ENCODE measurements at places on chromosomes 11 and 22.

DNA sequence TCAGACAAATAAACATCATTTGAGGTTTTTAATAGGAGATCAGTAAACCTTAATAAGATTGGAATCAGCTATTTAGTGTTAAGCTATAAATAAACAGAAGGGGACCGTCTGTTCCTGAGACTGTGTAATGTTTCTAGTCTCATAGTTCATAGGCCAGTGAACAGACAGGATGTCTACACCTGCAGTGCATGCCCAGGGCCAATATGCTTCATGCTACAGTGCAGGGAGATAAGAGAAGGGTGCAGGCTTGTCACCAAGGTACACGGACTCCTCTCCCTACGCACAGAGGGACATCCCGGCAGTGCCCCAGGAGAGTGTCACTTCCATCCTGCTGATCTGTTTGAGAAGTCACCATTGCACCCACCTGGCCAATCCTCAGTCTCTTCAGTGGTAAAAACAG is 148.6 kb downstream of the OPCML start:
- DNase-seq: no peak

DNA sequence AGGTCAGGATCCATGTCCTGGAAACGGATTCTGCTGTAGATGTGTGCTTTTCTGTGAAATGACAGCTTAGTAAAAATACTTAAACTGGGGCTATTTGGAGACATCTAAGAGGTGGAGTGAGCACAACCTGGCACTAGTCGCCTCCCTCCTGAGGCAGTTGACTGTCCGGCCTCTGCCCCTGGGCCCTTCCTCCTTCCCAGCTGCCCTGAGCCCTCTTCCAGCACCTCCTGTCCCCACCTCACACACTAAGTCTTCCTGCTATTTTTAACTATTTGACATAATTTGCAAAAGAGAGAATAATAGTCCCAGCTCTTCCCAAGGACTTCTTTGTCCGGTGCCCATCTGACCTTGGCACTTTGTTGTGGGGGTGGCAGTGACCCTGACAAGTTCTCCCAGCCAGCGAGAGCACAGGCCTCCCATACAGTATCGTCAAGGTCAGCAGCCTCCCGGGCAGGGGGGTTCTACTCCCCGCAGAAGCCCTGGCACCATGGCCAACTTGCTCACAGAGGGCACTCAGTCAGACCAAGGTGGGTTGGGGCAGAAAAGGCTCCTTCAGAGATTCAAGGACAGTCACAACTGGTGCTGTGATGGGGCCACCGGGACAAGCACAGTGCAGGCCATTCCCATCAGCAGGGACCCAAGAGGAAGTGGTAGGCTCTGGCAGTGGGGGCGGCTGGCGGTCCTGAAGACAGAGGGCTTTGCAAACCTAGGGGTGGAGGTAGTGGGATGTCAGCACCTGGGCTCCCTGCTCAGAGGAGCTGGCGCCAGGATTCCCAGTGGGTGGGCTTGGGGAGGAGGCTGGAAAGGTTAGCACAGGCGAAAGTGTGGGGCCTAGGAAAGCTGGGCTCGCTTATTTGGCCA is 5.5 kb upstream of the NEAT1 start:
- no peak for DNase-seq

GRCh38 chr11:69630424-69630823 is 10.5 kb upstream of the CCND1 start:
- DNase-seq: no peak

DNA sequence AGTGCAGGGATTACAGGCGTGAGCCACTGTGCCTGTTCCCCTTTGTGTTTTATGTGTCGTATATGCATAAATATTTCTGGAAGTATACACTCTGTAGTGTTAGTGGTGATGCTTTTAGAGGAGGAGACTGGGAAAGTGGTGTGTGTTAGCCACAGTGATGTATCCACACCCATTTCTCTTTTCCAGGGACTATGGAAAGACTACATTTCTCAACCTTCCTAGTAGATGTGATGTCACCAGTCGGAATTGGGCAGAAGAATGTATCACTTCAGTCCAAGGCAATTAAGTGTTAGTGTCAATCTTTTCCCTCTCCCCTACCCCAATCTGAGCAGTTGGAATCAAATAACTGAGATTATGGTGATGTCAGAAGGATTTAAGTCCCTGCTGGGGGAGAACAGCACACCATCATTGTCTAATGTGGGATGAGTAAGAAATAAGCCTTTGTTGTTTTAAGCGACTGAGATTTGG is 5.8 kb upstream of the ATG16L2 start:
- no peak for DNase-seq

- no peak for DNase-seq
Observed at GRCh38 chr11:117314840-117315239, 1.2 kb downstream of the BACE1 start.

DNA sequence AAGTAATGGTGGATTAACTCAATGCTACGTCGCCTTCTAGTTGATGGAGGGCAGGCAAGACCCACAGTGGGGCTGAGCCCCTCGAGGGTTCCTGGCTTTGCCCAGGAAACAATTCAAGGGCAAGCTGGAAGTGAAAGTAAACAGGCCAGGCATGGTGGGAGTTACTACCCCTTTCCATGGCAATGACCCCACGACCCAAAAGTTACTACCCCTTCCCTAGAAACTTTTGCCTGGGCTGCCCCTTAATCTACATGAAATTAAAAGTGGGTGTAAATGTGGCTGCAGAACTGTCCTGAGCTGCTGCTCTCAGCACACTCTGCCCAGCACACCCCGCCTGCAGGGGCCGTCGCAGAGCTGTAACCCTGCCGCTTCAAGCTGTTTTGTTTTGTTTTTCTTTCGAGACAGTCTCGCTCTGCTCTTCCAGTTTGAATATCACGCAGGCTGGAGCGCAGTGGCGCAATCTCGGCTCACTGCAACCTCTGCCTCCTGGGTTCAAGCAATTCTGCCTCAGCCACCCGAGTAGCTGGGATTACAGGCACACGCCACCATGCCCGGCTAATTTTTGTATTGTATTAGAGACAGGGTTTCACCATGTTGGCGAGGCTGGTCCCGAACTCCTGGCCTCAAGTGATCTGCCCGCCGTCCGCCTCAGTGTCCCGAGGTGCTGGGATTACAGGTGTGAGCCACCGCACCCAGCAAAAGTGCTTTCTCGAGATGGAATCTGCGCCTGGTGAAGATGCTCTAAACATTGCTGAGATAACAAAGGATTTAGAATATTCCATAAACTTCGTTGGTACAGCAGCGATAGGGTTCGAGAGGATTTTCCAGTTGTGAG is 5.9 kb upstream of the RNH1 start:
- DNase-seq: no peak

- no peak for DNase-seq
Observed at GRCh38 chr11:127002669-127003259, 2.2 kb upstream of the KIRREL3 start.

DNA sequence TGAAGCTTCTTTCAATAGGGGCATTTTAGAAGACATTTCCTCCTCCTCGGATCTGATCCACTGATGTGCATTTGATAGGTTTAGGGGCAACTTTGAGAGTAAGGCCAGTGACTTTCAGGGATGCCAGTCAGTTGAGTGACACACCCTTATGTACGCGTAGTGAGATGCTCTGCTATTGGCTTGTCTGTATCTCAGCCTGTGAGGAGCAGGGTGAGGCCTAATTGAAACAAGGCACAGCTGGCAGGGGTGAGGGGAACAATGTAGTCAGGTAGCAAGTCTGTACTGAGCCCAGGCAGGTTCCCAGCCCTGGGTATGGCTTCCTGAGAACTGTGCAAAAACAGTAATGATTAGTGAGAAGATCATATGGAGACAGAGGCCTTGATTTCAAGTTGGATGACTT is 61.5 kb downstream of the STIM1 start:
- no peak for DNase-seq

GRCh38 chr11:13335319-13335718 is 57.7 kb downstream of the BMAL1 start:
- DNase-seq: no peak

- DNase-seq: no peak
Observed at GRCh38 chr11:10317151-10317755, 12.4 kb downstream of the ADM start.

Data from Panc1 (cell line).